ENCODE measurements at places on chromosomes 7 and 10.

GRCh38 chr10:52249850-52250395 is 64.2 kb upstream of the DKK1 start:
- no peak for DNase-seq

DNA sequence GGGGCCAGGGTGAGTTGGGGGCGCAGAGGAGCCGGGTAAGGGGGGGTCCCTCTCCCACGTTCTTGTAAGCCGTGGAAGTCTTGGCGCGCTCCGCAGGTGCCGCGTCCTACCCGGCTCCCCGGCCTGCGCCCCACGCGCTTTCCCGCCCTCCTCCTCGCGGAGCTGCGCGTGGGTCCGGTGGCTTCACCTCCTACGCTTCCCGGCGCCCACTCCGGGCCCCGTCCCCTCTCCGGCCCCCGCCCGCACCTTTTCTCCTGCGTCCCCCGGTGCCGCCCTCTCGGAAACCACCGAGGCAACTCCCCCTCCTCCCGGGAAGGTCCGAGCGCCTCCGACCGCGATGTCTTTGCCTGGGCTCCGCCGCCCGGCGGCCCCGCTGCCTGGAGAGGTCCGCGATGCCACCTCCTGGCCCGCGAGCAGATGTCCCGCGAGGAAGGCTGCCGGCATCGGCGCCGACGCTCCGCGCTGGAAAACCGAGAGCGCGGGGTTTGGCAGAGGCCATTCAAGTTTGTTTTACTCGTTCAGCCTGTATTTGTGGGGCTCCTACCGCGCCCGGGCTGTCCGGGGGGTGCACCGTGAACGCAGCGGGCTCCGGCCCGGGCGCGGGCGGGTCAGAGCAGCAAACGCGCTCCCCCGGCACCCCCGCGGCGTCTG is 2.4 kb upstream of the NKX6-2 start:
- no peak for DNase-seq

DNA sequence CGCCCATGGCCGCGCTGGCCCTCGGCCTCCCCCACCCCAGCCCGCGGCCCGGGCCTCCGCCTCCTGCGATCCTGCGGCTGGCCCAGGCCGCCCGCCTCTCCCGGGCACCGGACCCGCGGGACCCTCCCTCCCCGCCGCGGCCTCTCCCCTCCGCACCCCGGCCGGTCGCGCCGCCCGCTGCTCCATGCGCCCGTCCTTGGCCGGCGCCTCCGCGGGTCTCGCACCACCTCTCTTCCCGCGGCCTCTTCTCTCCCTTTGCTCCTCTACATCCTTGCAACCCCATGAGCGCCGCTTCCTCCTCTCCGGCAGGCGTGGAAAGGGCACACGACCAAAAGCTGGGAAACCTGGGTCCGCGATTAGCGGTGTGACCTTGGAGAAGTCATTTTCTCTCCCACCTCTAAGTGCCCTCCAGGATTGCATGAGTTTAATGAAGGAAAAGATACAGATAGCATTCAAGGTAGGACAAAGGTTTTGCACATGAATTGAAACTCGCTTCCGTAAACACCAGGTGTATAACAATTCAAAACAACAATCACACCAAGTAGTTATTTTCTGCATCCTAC is 448 bp upstream of the SRPK2 start:
- DNase-seq = no peak

GRCh38 chr7:157248659-157249058 is 88.1 kb upstream of the DNAJB6 start:
- no peak for DNase-seq

DNA sequence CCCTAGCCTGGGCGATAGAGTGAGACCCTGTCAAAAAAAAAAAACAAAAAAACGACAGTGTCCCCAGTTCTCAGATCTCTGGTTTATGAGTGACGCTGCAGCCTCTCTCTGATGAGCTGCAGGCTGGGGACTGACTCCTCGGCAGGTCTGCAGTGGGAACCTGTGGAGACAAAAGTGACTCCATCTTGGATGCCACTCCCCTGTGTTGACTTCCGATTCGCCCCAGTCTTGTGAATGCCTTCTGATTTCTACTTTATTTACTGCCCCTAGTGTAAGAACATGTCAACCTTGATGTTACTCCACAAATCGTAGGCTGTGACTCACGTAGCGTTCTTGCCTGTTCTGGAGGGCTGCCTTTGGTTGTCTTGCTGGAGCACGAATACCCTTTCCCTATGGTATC is 6.2 kb downstream of the TACR2 start:
- no peak for DNase-seq

DNA sequence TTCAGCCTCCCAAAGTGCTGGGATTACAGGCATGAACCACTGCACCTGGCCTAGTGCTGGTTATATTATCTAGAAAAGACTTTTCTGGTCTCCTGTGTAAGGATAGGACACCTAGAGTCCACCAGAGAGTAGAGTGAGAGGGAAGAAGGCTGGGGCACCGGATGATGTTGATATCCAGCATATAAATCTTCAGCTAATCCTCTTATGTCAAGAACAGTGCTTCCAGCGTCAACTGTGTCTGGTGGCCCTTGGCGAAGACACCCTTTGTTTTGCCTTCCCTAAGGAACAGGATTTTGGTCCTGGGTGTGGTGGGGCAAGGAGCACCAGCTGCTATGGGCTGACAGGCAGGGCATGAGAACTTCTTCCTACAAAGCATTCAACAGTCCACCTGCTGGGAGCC is 16.3 kb upstream of the INMT start:
- DNase-seq = no peak

GRCh38 chr7:3835109-3835508 is 534.1 kb downstream of the SDK1 start:
- DNase-seq = no peak

DNA sequence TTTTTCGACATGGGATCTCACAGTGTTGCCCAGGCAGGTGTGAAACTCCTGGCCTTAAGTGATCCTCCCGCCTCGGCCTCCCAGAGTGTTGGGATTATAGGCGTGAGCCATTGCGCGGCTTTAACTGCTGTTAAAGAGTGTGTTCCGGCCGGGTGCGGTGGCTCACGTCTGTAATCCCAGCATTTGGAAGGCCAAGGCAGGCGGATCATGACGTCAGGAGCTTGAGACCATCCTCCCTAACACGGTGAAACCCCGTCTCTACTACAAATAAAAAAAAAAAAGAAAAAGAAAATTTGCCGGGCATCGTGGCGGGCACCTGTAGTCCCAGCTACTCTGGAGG is 1.1 kb downstream of the RABGEF1 start:
- no peak for DNase-seq
